Mucosa of gallbladder (tissue), 1 donor: ENCODE measurements at places on chromosomes 13 and 19. TPM values are rescaled to one million over a fixed set of nuclear protein-coding genes. Genes with fewer than 3 reads are reported as not detected.
A peak's percentile ranks its signal among the peaks of the same experiment; 100 is the strongest.

Gene IGFL1
- total RNA-seq, result not detected

Gene LAIR1
- 36.1 TPM for total RNA-seq

Gene KLK3
- not detected for total RNA-seq

Gene PCDH17
- total RNA-seq, result 9.4 TPM

Gene LRRC4B
- 3.5 TPM for total RNA-seq

Gene PTH2
- not detected for total RNA-seq

Gene CRB3
- 75.9 TPM for total RNA-seq

Gene SELENOV
- not detected for total RNA-seq

- no peak for DNase-seq
Observed at GRCh38 chr13:111493468-111493867, 173.0 kb downstream of the TEX29 start.

DNA sequence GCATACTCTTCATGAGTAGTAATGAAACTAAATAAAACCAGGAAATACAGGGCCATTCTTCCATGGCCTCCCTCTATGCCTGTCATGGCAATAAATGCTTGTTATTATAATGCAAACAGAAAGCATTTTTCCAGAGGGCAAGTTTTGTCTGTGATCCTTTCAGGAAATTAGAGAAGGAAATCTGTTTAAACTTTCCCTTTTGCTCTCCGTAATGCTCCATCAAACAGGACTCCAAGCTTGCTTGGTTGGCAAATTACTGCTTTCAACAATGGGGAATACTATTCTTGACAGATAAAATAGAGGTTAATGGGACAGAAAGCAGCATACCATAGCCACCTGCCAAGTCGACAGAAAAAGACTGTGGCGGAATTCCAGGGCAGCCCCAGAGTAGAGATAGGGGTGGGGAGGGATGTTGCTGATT is 252.5 kb downstream of the LHFPL6 start:
- no peak for DNase-seq

- DNase-seq, result no peak
Observed at GRCh38 chr13:110470272-110471009, 91.1 kb downstream of the RAB20 start.

GRCh38 chr19:12843999-12844732 is 5.9 kb downstream of the MAST1 start:
- DNase-seq, result no peak

GRCh38 chr13:90675129-90675528 is 672.4 kb upstream of the MIR17HG start:
- no peak for DNase-seq

DNA sequence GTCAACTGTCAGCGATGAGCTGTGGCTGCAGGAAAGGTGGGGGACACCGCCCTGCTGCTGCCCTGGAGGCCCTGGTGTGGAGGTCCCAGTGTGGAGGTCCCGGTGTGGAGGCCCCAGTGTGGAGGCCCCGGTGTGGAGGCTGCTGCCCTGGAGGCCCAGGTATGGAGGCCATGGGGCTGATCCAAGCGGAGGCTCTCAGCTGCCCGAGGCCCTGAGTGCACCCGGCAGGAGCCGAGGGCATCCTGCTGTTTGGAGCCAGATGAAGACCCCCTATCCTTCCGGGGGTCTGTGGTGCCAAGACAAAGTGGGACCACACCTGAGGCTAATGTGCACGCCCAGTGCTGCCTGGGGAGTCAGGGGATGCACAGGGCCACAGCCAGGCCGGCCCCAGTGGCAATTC is 210.4 kb upstream of the SOX1 start:
- no peak for DNase-seq

GRCh38 chr13:101399365-101399764 is 16.9 kb downstream of the NALCN start:
- DNase-seq, result no peak

DNA sequence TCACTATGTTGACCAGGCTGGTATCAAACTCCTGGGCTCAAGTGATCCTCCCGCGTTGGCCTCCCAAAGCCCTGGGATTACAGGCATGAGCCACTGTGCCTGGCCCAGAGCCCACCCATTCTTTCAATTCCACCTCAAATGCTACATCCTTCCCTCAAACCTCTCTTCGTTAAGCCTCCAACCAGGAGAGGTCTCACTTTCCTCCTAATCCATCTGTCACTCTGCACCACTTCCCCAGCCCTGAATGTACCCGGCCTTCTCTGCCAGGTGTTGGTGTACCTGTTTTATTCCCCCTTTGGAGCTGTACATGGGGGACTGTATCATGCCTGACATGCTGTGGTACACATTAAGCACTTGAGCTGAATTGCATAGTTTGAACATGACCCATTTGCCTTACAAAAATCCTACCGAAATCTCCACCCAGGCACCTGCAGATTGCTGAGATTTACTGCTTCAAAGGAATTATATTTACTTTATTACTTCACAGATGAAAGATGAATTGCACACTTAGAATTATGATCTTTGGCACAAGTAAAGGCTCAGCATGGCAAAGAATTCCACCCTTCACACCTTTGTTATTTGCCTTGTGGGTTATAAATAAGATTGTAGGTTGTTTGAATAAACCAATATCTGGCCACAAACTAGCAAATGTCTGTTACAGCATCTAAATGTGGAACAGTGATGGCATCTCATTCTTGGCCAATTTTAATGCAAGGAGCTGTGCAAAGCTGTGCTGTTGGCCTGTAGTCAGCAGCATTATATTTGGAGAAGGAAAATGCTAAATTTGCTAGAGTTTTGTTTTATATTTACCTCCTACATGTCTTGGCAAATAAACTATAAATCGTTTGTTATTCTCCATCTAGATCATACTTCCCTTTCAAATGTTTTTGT is 15.6 kb upstream of the WASF3 start:
- no peak for DNase-seq

GRCh38 chr13:110624766-110625756 is 9.7 kb downstream of the NAXD start:
- DNase-seq, result no peak

DNA sequence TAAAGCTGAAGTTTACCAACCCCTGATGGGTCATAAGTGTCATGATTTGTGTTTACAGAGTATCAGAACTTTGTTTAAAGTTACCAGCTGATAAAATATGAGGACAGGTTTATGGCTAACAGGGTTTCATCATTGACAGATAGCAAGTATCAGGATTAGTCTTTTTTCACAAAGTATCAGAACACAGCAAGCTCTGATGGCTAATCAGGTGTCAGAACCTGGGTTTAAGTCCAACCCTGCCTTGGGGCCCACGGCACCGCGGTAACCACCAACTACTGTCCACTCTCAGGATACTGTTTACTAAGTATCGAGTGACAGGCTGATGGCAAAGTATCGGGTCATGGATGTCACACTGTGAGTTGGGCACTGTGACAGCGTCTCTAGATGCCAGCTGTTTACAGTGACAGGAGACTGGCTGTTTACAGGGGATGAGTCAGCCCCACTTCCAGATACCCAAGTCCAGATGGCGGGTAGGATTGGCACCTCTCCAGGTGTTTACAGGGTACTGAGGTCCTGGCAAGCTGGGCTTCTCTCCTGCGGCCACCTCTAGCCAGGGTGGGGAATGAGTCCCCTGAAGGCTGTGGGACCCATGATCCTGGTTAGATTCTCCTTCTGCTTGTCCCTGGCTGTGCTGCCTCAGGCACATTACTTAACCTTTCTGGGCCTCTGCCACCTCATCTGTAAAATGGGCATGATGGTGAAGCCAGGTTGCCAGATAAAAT is 21.8 kb downstream of the ARRDC2 start:
- DNase-seq, result peak; percentile 89

DNA sequence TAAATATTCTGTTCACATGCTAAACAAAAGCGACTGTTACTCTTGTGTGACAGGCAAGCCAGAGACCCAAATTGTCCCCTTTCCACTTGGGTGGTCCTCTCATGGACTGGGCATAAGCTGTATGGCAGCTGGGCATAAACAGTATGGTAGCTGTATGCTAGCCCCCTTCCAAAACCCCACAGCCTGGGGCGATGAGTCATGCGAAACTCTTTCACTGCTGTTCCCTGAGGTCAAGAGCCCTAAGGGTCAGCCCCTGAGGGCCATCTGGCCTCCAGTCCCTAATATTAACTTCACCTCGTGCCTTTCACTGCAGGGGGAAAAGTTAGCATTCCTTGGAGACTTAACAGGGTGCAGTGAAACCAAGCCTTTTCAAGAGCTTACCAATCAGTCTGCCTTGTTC is 45.6 kb upstream of the ZNF562 start:
- DNase-seq, result no peak

DNA sequence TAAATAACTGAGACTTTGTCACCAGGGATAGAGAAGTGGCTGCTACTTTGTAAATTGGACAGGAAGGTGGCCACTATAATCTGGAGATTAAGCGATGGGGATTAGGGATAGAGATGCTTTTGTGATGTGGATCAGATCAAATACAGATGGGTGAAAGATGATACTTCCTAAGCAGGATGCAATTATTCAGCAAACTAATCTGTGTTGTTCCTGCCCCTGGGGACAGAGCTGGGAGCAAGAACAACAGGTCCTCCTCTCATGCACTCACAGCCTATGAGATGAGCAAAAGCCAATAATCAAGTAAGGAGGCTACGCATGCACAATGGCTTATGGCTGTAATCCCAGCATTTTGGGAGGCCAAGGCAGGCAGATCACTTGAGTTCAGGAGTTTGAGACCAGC is 4.6 kb downstream of the RGL3 start:
- DNase-seq, result no peak

GRCh38 chr19:52648336-52649016 is 10.3 kb upstream of the ZNF83 start:
- no peak for DNase-seq

GRCh38 chr13:76038920-76039716 is 403.0 kb downstream of the LMO7 start:
- DNase-seq, result no peak

DNA sequence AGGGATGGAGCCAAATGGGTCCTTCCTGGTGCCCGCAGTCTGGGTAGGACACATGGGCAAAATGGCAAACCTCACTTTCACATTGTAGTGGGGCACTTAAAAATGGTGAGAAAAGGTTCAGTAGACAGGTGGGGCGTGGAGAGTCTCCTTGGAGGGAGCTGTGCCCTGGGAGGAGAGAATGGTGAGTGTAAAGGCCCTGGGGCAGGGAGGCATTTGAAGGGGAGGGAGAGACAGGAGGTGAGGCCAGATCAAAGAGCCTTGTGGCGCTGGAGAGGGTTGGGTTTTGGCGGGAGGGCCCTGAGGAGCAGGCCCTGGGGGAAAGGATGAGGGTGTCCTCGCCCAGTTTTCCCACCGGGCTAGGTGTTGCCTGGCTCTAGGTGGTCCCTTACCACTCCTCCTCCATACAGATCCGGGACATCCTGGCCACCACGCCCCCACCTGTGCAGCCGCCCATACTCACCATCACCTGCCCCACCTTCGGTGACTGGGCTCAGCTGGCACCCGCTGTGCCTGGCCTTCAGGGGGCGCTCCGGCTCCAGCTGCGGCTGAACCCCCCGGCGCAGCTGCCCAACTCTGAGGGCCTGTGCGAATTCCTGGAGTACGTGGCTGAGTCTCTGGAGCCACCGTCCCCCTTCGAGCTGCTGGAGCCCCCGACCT is 6.3 kb downstream of the MAP1S start:
- no peak for DNase-seq

GRCh38 chr19:3450796-3451411 is 29.4 kb downstream of the SMIM24 start:
- DNase-seq, result peak; percentile 76

GRCh38 chr13:95745289-95745688 is 68.3 kb downstream of the DNAJC3 start:
- DNase-seq, result no peak

DNA sequence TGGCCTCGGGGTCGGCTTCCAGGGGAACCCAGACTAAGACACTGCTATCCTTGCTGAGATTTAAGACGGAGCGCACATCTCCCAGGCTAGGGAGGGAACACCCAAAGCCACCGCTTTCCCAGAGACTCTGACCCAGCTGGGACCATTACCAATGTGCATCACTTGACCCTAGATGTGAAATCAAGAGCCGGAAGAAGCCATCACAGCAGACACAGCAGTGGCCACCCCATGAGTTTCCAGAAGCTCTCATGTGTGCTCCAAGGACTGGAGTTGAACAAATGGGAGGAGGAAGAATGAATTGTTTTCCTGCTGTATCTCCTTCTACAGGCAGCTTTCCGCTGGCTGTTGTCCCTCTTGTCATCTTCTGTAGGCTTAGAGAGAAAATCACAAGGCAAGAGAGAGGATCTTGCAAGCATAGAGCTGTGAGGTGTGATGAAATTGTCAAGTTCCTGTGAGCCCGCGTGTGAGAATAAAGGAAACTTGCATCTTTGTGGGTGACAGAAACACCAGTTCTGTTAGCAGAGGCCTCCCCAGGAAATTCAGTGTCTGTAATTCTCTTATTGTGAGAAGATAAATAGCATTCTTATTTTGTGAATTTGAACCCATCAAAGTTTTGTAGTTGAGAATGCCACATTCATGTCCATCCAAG is 711.8 kb downstream of the UQCRFS1 start:
- no peak for DNase-seq

- DNase-seq, result no peak
Observed at GRCh38 chr13:83340170-83340569, 542.1 kb downstream of the SLITRK1 start.

DNA sequence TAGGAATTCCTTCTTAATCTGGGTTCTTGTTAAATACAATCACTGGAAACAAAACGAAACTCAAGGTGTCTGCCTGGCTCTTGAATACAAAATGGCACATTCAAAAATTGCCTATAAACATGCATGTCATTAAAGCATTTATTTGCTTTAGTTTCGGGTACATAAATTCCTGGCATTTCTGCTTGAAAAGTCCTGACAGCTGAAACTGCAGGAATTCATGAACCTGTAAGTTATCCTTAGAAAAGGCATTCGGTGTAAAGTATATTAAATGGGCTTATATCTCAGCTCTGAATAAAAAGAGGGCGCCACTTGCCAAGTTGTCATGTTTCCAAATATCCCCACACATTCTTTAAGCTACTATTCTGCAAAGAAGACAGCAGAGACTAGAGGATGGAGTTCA is 32.9 kb downstream of the RXFP2 start:
- DNase-seq, result no peak

DNA sequence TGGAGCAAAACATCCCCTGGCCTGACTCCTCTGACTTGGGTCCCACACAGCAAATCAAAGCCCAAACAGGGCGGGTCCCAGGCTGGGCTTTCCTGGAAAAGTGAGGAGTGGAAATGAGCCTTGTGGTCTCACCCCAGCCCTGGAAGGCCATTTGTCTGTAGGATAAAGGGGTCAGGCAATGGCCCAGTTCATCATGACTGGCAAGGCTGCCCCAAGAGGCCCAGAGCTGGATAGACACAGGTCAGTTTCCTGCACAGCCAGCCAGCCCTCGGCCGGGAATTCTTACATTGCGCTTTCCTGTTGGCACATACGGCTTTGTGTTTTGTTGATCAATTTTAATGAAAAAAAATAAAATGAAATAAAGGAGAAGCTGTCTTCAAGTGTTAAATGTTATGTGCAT is 174.3 kb downstream of the TSHZ3 start:
- no peak for DNase-seq

- DNase-seq, result no peak
Observed at GRCh38 chr13:77040835-77041234, 13.9 kb upstream of the FBXL3 start.

GRCh38 chr19:53463263-53463662 is 4.3 kb upstream of the ZNF813 start:
- peak; percentile 79 for DNase-seq

- DNase-seq, result no peak
Observed at GRCh38 chr13:30301827-30302226, 5.5 kb downstream of the KATNAL1 start.

- DNase-seq, result peak; percentile 54
Observed at GRCh38 chr19:2167896-2168618, 4.3 kb downstream of the DOT1L start.

- no peak for DNase-seq
Observed at GRCh38 chr19:33441828-33442227, 68.3 kb downstream of the CEBPG start.

- DNase-seq, result no peak
Observed at GRCh38 chr13:33069365-33069764, 53.1 kb downstream of the KL start.

- no peak for DNase-seq
Observed at GRCh38 chr13:50831512-50831911, 12.0 kb downstream of the DLEU7 start.
